Activated naive CD8-positive, alpha-beta T cell treated with anti-CD3 and anti-CD28 coated beads for 36 hours (primary cell): ENCODE measurements at places on chromosomes 13 and 19.

DNA sequence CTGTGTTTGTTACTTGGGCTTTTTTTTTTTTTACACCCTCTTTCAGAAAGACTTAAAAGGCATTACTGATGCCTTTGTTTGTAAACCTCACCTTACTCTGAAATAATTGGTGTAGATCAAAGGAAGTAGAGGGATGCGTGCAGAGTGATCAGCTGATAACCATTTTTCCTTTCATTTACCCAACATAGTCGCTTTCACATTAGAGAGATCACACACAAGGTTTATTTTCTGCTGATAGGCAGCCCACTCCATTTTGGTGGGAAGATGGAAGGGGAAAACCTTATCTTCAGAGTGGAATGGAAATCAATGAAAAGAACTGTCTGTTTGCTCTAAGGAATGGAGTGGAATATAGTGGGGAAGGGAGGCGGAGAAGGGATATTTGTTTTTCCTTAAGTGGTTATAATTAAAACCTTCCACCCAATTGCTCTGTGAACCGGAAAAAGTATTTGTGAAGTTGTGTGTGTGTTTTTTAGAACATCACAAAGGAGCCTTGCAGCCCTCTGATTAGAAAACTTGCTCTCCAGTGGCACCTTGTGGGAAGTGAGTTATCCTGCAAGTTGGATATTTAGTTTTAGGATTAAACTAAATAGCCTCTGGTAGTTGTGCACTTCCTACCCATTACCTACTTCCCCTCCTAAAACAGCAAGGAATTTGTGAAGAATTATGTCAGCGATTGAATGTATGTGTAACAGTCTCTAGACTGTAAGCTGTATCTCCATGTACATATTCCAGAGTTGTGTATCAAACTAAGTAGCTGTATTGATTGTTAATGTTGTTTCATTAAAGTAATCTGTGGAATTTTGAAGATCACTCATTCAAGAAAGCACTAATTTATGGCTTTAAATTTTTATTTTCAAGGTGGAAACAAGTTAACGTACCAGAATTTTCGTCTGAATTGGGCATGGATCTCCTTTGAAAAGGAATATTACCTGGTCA is 76.8 kb downstream of the FREM2 start:
- no peak for DNase-seq

DNA sequence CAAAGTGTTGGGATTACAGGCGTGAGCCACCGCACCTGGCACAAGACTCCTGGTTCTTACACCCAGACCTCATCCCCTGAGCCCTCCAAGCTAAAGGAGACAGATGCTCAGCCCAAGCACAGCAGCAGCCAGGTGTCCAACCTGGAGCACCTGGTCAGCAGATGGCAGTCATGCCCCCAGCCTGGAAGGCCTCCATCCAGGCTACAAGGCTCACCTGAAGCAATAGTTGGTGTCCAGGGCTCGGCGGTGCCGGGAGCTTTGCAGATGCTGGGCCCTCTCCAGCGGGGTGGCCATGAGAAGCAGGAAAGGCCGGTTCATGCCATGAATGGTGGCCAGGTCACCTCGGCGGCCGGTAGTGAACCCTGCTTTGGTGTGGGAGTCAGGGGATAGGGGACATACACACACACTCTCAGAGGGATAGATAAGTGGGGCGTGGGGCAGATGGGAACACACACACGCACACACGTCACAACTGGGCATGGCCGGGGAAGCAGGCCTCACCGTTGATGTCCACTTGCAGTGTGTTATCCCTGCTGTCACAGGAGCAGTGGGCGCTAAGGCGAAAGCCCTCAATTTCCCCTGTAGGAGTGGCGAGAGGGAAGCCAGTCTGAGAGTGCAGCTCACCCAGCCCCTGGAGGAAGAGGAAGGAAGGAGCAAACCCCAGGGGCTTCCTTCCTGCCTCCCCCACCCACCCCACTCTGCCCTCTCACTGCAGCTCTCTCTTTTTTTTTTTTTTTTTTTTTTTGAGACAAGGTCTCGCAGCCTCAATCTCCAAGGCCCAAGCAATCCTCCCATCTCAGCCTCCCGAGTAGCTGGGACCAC is 11.8 kb downstream of the TGFB1 start:
- no peak for DNase-seq

GRCh38 chr13:94028650-94029049 is 450.8 kb downstream of the DCT start:
- no peak for DNase-seq

- DNase-seq: peak; percentile 72
Observed at GRCh38 chr19:46426506-46427162, 2.1 kb downstream of the PNMA8C start.

DNA sequence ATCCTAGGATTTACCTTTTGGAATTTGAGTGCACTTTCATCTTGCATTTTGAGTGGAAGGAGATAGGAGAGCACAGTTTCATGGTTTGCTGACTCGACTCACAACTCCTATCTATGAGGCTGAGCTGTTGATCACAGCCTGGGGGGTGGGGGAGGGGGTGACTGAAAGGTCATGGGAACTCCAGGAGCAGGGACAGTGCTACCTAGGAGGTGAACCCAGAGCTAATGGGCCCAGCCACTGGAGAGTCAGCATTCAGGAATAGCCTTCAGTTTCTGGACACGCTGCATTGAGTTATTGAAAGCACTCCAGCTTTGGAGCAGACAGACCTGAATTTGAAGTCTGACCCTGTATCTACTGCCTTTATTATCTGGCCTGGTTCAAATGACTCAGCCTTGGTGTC is 339.9 kb downstream of the SLC7A1 start:
- DNase-seq: no peak

DNA sequence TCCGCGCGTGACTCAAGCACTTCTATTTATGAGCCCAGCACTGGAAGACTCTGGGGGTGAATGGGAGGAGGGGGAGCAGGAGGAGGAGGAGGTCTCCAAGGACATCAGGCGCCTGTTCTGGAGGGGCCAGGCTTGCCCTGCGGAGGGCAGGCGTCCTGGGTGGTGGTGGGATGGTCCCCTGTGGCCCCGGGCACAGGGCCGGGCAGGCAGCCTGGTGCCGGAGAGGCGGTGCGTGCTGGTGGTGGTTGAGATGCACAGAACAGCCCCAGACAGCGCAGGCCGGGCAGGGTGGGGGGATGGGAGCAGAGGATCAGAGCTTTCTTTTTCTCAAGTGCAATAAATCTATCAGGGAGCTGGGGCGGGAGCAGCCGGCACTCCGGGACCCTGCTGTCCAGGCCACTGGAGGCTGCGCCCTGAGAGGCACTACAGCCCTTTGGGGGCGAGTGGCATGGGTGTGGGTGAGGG is 14.0 kb downstream of the NKPD1 start:
- no peak for DNase-seq

DNA sequence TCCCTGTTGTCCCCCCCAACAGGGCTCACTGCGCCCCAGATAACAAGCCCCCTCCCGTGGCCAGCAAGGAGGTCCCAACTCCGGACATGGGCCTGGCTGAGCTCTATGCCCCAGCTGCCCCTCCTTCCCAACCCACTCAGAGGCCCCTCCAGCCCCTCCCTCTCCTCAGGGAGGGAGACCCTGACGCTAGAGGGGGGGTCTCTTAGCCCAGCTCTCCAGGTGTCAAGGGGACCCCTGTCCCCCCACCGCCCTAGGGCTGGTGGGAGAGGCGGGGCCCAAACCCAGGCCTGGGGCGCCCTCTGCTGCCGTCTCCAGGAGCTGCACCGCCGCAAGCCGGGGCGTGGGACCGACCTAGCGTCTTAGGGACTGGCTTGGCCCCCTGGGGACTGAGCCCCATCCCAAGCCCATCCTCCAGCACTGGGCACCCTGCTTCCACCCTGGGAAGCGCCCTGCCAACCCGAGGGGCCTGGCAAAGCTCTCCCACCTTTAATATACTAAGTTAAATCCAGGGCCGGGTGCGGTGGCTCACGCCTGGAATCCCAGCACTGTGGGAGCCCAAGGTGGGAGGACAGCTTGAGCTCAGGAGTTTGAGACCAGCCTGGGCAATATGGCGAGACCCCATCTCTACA is 1.4 kb downstream of the GRIN3B start:
- DNase-seq: peak; percentile 75

DNA sequence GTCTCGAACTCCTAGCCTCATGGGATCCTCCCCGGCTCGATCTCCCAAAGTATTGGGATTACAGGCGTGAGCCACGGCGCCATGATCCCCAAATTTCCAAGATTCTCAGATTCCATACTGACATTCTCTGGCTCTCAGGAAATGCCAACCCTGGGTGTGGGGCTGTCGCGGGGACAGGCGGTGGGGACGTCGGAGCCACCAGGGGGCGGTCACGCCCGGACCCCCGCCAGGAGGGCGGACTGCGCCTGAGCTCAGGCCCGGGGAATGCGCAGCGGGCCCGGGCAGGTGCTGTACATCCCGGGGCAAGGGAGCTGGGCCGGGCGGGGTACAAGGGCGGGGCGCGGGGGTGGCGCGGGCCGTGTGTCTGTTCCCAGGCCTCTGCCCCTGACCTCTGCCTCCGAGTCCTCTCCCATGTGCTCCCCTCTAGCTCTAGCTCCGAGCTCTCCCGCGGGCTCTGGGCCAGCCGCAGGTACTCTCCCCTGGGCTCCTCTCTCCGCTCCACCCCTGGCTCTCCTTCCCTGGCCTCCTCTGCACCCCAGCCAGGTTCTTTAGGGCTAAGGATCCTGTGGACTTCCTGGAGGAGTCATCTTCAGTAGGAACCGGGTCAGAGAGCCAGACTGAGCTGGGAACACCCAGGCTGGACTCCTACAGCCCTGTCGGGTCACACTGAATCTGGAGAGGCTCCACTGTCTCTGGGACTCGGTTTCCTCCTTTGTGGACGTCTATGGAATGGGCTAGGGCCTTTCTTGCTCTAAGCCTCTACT is 2.4 kb downstream of the PPP1R13L start:
- peak; percentile 62 for DNase-seq

DNA sequence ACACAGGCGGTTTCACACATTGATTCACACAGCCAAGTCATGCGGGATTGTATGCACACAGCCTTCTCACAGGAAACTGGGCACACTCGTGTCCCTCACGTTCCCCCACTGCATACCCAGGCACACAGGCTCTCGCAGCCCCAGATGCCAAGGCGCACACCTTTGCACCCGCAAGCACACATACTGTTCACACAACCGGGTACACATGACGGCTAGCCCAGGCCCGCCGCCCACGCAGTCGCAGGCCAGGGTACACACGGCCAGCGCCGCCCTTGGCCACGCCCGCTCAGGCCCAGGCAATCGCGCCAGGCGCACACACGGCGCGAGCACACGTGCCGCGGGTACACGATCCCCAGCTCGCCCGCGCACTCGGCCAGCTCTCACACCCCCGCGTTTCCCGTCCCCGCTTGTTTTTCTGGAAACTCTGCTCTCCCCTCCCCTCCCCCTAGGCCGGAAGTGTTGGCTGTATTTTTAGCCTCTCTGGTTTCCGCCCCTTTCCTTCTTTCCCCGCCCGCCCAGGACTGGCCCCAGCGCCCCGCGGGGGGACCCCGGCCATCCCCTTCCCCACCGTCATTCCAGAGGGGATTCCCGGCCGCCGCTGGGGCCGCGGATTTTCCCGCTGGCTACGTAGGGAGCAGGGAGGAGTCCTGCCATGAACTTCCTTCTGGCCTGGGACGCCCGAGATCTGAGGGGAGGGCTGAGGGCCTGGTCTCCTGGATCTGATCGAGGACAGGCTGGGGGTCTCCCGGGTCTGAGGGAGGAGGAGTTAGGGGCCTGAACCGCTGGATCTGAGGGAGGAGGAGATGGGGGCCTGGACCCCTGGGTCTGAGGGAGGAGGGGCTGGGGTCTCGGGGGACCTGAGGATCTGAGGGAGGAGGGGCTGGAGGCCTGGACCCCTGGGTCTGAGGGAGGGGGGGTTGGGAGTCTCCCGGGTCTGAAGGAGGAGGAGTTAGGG is 4.0 kb upstream of the ZFP36 start:
- peak; percentile 83 for DNase-seq

DNA sequence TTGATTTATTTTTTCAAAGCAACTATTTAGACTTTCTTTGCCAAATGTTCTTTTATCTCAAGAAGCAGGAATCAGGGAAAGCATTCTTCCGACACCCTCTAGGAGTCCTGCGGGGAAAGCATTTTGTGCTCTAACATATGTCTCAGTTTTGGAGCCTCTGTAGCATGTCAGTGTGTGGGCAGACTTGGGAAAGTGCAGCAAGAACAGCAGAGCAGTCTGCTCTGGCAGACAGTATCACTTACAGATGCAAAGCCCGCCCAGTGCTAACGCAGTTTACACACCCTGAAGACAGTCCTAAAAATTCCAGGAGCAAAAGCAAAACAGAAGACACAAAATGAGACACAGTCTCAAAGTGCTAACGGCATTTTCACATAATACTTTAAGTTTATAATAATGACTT is 393.5 kb downstream of the KLF12 start:
- no peak for DNase-seq

DNA sequence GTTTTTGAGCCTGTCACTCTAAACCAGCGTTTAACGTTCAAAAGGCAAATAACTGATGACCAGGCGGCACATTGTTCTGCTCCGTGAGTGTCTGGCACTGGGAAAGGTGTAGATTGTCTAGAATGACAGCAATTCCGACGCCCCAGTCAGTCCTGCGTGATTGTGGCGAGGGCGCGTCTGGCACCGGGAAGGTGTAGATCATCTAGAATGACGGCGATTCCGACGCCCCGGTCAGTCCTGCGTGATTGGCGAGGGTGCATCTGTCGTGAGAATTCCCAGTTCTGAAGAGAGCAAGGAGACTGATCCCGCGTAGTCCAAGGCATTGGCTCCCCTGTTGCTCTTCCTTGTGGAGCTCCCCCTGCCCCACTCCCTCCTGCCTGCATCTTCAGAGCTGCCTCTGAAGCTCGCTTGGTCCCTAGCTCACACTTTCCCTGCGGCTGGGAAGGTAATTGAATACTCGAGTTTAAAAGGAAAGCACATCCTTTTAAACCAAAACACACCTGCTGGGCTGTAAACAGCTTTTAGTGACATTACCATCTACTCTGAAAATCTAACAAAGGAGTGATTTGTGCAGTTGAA is 26.1 kb upstream of the NDUFS7 start:
- no peak for DNase-seq

GRCh38 chr13:111616203-111616602 is 295.8 kb downstream of the TEX29 start:
- no peak for DNase-seq

GRCh38 chr19:4577020-4577782 is 17.7 kb upstream of the SEMA6B start:
- no peak for DNase-seq

- DNase-seq: no peak
Observed at GRCh38 chr19:42206871-42207755, 10.4 kb downstream of the DEDD2 start.

GRCh38 chr19:4985551-4985991 is 16.7 kb downstream of the KDM4B start:
- no peak for DNase-seq
